Esophagus squamous epithelium (tissue), 5 donors: ENCODE measurements at places on chromosomes 3 and 15.

GRCh38 chr15:74789171-74789631 lies 7.3 kb downstream of the CSK start:
- DNase-seq = no peak

- DNase-seq = no peak
These were observed 59.7 kb downstream of the DCUN1D1 start for GRCh38 chr3:182920515-182921084.

- DNase-seq = no peak
These were observed 41.6 kb downstream of the C2CD4A start for GRCh38 chr15:62108411-62108810.

DNA sequence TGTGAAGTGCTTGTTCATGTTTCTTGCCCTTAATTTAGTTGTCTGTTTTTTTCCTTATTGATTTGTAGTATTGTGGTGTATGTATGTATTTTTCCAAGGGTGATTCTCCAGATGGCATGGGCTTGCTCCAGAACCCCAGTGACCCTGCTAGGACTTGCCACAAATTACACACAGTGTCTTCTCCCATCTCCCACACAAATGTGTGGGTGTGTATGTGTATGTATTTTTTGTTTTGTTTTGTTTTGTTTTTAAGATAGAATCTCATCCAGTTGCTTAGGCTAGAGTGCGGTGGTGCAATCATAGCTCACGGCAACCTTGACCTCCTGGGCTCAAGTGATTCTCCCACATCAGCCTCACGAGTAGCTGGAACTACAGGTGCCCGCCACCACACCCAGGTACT lies 36.2 kb upstream of the ARID3B start:
- no peak for DNase-seq

DNA sequence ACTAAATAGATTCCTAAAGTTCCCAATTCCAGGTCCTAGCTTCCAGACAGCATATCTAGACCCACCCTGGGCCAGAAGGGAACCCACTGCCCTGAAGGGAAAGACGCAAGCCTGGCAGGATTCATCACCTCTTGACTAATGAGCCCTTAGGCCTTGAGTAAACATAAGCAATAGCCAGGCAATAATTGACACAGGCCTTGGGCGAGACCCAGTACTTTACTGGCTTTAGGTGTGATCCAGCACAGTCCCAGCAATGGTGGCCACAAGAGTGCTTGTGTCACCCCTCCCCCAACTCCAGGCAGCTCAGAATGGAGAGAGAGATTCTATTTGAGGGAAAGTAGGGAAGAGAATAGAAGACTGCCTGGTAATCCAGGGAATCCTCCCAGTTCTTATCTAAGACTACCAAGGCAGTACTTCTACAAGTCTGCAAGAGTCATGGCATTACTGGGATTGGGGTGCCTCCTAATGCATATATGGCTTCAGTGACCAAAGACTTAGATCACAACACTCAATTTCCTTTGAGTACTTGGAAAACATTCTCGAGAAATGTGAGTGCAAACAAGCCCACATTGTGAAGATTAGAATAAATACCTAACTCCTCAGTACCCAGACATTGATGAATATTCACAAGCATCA lies 30.4 kb upstream of the WWTR1 start:
- DNase-seq = no peak

GRCh38 chr3:24294150-24294549 lies 200.5 kb downstream of the THRB start:
- DNase-seq = no peak

GRCh38 chr3:43079536-43080332 lies 26.1 kb downstream of the POMGNT2 start:
- DNase-seq = no peak

DNA sequence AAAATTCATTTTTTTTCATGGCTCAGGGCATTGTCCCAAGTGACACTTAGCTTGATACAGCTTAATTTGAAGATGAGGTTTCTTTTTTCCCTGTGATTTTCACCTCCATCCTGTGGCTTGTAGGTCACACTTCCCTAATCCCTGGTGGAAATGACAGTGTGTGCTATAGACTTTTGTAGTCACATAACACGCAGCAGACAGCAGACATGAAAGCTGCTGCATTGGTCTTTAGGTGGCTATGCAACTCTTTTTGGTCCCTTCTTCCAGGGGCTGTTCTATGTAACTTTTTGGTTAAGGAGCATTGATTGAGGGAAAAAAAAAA lies 38.8 kb downstream of the TRAK1 start:
- DNase-seq = no peak

- DNase-seq = no peak
These were observed 80.4 kb downstream of the SEMA5B start for GRCh38 chr3:122947196-122947595.

- DNase-seq = no peak
These were observed 432.8 kb downstream of the MAGI1 start for GRCh38 chr3:65605876-65606432.

GRCh38 chr3:35784169-35784568 lies 144.8 kb downstream of the ARPP21 start:
- DNase-seq = no peak

- DNase-seq = no peak
These were observed 32.5 kb downstream of the NAALADL2 start for GRCh38 chr3:174891524-174892203.

DNA sequence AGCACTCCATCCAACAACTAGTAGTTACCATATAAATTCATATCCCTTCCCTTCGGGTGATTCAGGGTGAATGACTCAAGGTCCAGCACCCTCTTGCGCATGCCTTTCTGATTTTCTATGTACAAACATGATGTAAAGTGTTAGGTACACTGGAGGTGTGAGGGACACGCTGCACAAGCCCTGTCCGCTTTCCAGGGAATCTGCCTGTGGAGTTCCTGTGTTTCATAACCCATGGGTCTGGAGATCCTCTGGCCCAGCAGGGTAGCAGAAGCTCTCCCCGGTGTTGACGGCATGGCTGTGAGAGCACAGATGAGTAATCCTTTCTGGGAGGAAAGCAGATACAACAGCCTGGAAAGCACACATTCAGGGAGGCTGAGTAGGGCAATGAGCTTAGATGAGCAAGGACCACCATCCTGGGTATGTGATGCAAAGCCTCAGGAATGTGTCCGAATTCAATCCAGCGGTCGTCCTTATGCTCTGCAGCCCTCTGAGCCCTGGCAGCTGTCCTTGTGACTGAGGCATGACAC lies 142.9 kb upstream of the TP63 start:
- DNase-seq = no peak

DNA sequence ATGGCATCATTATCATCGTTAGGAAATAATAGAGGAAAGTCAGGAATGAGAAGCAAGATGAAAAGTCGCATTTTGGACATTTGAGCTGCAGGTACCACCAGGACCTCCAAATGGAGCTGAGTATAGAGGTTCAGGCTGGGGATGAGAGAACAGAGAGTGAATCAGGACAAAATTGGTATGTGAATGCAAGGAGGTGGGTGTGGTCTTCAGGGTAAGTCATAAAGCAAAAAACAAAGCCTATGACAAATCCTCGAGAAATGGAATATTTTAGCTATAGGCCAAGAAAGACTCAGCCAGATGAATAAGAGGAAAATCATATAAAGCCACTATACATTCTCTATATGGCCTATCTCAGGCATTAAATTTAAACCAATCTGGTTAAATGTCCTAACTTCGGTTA lies 841.3 kb downstream of the ROBO1 start:
- no peak for DNase-seq

GRCh38 chr3:135629701-135630408 lies 335.7 kb upstream of the PPP2R3A start:
- no peak for DNase-seq

GRCh38 chr3:54670201-54671000 lies 257.5 kb downstream of the LRTM1 start:
- no peak for DNase-seq

GRCh38 chr15:51623386-51623938 lies 891 bp upstream of the DMXL2 start:
- no peak for DNase-seq
